Stimulated activated CD8-positive, alpha-beta memory T cell treated with anti-CD3 and anti-CD28 coated beads, Interleukin-12 subunit alpha, Interleukin-12 subunit beta, amount 100 ng/mL, for 4 hours (primary cell): ENCODE measurements at places on chromosomes 2 and 18.

DNA sequence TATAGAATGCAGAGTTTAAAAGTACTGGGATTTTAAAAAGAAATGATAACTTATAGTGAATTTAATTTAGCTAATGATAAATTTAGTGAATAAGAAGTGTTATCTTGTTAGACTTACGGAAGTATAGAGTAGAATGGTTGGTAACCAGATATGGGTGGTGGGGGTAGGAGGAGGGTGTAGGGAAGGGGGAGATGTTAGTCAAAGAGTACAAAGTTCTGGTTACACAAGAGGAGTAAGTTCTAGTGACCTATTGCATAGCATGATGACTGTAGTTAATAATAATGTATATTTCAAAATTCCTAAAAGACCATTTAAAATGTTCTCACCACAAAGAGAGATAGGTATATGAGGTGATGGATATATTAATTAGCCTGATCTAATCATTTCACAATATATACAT, 184.8 kb upstream of the STON1 start:
- DNase-seq, result no peak

GRCh38 chr2:81872006-81872405, 1567.5 kb upstream of the LRRTM1 start:
- DNase-seq, result no peak

GRCh38 chr2:120893811-120894584, 158.3 kb downstream of the GLI2 start:
- no peak for DNase-seq

DNA sequence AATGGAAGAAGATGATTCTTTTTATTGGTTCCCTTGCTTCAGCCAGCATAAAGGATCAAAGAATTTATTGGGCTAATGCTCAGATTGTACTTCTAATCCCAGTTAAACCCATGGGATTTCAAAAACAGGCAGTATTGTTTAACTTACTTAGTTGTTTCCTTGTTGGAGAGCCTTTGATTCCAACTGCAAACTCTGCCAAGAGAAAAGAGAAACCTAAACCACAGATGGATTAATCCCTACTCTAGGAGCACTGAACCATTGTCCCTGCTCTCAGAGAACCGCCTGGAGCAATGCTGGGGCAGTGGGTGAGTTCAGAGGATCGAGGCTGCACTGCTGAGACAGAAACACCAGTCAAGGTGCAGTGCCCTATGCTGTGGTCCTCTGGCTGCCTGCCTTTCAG, 44.9 kb upstream of the SIGLEC15 start:
- DNase-seq, result no peak

GRCh38 chr2:123915380-123915779, 109.7 kb upstream of the CNTNAP5 start:
- no peak for DNase-seq

DNA sequence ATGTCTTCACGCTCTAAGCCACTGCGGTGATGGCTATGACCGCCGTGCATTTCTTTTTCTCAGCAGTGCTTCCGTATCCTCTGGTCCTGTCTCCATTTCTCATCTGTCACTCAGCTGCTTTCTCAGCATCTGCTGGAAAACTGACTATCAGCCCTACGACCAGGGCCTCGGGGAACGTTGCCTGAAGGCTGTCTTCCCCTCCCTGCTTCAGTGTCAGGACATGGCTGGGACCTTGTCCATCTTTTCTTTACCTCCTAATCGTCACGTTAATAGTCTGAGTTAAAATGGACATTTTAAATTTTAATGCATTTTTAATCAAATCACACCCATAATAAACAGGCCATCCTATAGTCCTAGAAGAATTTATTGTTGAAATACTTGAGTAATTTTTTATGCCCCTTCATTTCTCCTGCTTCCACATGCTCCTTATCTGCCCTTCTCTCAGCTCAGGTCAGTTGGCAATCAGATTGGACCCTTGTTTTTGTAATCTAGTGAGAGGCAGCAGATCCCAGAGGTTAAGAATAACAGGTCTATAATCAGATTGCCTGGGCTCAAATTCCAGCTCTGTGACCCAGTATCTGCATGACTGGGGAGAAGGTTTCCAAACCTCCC, 250.2 kb upstream of the SIX3 start:
- DNase-seq, result no peak

GRCh38 chr18:2331491-2331890, 239.8 kb downstream of the METTL4 start:
- no peak for DNase-seq

- no peak for DNase-seq
Measured at GRCh38 chr2:168814046-168814445, 11.6 kb downstream of the NOSTRIN start.

GRCh38 chr2:99495115-99495860, 5.5 kb upstream of the REV1 start:
- no peak for DNase-seq

DNA sequence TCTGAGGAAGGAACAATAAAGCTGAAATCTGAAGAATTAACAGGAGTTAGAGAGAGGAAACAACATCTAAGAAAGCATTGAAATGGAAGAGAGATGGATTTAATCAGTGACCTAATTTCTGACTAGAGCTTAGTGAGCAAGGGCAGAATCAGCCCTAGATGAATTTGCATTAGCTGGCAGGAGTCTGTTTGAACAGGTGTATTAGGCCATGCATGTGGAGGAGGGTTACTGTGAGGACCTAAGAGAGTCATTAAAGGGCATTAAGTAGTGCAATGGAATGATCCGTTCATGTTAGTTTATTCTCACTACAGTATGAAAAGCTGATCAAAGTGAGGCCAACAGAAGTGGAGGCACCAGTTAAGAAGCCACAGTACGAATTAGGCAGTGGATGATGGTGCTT, 285.3 kb downstream of the GRB14 start:
- no peak for DNase-seq

- DNase-seq, result no peak
Measured at GRCh38 chr2:30428827-30429461, 18.1 kb upstream of the LCLAT1 start.

- no peak for DNase-seq
Measured at GRCh38 chr2:201257381-201257955, 2.9 kb upstream of the CASP8 start.
